ENCODE measurements at places on chromosomes 2 and 18.

DNA sequence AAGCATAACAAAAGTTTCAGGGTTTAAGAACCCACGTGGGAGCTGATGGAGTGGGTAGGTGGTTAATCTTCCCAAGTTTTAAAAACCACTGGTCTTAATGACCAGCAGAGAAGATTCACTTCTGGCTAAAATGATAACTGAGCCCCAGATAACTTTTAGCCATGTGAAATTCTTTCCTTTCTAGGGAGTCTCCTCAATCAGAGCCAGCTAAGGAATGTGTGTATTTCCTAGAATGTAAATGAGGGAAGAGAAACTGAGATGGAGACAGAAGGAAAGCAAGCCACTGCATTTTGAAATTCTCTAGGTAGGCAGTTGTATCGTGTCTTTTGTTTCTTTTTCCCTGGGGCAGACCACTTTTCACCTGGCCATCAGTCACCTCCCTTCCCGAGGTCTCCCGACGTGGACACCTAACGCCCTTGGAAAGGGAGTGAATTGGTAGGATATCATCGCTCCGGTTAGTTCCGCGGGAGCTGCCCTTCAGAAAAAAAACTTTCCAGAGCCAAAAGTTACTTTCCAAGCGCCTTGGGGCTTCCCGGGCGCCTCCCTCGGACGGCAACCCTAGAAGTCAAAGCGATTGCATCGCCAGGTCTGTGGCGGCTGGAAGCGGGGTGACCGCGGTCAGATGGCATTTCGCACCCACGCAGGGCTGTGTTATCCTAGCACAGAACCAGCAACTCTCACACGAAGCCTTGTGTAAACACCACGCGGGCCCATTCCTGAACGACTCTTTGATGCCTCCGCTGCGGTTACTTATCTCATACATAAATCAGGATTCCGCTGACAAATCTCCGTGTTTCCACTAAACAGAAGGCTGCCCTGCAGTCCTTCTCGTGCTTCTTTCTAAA lies 1.3 kb downstream of the COLEC12 start:
- DNase-seq: no peak

DNA sequence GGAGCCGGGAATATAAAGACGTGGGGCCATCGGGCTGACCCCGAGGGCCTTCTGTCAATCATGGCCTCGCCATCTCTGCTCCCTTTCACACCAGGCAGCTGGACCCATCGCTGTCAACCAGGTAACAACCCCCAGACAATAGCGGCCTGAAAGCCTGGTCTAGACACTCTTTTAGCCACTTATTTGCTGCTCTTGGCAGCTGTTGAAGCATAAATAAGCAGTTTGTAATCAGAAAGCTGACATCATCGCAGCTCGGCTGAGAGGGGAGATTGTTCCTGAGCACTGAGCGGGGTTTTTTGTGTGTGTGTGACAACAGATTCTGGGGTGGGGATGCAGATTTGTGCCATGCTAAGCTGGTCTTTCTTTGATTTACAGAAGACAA lies 423.6 kb upstream of the POU3F3 start:
- no peak for DNase-seq

- no peak for DNase-seq
Measured at GRCh38 chr2:36539631-36540030, 58.3 kb downstream of the FEZ2 start.

- no peak for DNase-seq
Measured at GRCh38 chr2:33873076-33873605, 274.0 kb upstream of the FAM98A start.

- no peak for DNase-seq
Measured at GRCh38 chr2:203104273-203104672, 89.6 kb downstream of the NBEAL1 start.

DNA sequence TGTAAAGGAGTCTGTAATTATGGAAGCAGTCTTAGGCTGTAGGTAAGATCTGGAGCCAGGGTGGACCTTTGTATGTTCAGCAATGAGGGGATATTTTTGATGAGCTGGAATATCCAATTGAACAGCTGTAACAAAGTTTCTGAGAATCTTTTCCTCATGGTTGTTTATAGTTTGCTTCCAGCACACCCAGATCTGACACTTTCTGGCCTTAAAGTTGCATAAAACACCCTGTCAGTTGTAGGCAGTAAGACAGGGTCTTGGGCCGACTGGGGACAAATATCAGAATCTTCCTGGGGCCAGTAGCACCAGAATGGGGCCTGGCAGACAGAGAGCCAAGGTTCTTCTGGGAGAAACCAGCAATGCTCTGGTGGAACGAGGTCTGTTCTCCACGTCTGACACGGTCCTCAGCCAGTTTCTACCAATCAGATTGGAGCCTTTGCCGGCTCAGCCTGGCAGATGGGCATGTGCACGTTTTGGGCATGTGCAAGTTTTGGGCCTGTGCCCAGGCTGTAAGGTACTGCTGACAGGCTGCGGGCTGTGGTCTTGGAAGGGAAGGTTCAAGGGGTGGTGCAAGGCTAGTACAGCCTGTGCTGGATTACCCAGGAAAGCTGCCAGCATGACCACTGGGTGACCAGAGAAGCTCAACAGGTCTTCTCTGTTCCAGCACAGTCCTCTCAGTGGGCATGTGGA lies 89.8 kb downstream of the PRKCE start:
- DNase-seq: no peak

DNA sequence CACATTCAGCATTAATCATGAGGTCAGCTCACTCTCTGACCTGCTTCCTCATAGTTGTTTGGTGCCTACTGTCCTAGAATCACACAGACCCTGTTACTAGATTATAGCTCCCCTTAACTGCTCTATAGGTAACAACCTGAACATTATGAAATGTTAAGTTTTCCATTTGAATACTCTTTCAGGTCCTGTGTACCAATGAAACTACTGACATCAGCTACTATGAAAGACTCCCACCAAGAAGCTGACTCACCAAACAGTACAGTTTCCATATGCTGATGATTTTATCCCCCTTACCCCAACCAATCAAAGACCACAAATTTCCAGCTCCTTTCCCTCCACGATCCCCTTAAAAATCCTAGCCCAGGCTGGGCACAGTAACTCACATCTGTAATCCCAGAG lies 56.3 kb downstream of the SRBD1 start:
- no peak for DNase-seq

- DNase-seq: no peak
Measured at GRCh38 chr2:231947694-231948093, 13.8 kb upstream of the DIS3L2 start.

- DNase-seq: no peak
Measured at GRCh38 chr2:128644156-128644555, 325.5 kb upstream of the HS6ST1 start.

DNA sequence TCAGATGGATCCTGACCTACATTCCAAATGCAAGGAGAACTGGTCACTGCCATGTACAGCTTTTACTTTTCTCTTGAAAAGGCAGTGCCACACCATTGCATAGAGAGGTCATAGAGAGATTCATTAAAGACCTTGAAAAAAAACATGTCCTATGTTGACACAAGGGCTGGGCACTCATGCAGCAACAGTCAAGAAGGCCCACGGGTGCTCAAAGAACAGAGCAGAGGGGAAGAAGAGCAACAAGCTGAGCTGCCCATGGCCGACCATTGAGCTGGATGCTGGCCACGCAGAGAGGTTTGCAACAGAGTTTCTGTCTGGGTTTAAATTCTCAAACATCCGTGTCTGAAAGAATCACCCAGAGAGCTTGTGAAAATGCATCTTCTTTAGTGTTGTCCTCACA lies 99.1 kb downstream of the ADD2 start:
- no peak for DNase-seq

- no peak for DNase-seq
Measured at GRCh38 chr18:48893608-48894600, 56.9 kb downstream of the SMAD7 start.

DNA sequence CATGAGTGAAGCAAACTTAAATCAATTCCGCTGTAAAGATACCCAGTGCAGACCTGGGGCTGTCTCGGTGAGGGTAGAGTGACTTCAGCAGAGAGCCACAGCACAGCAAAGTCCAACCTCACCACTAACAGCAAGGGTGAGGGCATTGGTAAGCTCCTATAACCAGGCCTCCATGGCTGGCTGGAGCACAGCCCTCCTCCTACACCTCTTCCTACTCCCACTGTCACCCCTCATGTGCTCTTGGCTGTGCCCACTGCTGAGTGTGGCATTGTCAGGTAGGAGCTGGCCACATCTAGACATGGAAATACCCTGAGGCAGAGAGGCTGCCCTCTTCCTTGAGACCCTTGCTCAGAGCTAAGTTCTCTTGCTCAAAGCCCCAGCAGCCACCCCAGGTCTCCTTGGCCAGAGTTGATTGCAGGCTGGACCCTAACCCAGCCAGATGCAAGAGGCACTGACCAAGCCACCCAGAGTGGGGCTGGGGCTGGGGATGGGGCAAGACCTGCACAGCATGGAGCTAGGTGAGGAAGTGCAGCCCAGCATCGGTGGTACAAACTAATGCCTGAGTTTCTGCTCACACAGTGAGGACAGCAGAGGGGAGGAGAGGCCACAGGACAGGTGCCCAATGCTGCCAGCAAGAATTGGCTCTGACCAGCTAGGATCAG lies 77.6 kb upstream of the RAB6C start:
- DNase-seq: no peak

GRCh38 chr2:174925046-174925784 lies 80.0 kb downstream of the CHN1 start:
- DNase-seq: no peak

GRCh38 chr18:10928772-10929373 lies 220.5 kb downstream of the PIEZO2 start:
- DNase-seq: peak; percentile 29

GRCh38 chr2:156896294-156896693 lies 361.2 kb upstream of the GALNT5 start:
- DNase-seq: no peak

DNA sequence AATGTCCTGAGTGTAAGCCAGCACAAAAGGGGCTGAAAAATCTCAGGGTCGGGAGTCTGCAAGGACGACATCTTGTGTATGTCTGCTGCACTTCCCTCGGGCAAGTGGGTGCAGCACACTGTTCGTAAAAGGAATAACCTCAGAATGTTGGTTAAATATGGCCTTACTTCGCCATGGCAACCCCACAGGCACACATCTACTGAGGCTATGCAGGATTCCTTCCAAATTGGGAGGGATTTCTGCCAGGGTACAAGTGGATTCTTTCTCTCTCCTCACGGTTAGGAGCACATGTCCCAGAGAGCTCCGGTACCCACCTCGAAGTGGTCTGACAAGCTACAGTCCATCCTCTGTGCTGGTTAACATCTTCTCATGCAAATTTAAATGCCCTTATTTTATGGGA lies 277.7 kb upstream of the PXDN start:
- no peak for DNase-seq

DNA sequence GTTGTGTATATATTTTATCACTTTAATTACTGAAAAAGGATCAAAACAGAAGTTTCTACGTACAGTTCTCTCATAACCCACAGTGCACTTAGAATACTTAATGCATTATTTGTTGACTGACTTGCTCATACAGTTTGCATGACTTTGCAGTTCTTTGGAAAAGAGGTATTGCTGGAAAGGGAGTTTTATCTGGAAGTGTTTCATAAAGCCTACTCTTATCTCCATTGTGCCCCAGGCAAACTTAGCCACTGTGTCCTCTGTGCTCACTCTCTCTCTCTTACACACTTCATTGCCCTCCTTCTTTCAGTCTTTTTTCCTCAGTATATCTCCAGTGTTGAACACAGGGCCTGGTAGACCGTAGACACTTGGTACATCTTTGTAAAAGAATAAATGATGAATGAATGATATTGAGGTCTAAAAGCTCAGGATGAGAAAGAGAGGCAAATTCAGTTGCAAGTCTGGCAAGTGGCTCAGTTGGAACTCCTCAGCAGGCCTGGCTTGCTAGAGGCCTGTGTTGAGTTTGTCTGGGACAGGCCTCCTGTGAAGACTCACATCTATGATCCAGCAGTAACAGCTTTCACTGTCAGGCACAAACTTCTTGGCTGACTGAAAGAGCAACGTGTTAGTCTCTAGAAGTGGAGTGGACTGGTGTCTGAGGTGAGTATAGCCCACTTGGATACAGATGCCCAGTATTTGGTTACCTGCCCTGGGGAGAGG lies 56.1 kb downstream of the SETBP1 start:
- no peak for DNase-seq

DNA sequence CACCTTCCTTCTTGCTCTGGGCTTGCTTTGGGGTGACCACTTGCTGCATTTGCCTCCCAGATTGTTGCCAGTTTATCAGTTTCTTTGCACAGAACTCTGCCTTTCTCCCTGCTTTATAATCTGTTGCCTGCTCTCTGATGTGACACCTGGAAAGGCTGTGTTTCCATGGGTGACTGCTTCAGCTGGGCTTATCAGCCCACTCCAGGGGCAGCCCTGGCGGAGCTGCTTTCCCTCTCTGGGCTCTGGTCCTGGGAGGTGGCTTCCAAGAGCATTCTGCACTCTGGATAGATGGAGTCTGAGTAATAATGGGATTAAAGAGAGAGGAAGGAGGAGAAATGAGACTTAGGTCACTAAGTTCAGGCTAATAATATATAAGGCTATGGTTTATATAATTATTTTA lies 352.7 kb downstream of the TSN start:
- DNase-seq: no peak
